Vagina (tissue), 2 donors: ENCODE measurements at places on chromosomes 6 and 20.

GRCh38 chr6:133301835-133302234 is 60.7 kb downstream of the EYA4 start:
- no peak for DNase-seq

DNA sequence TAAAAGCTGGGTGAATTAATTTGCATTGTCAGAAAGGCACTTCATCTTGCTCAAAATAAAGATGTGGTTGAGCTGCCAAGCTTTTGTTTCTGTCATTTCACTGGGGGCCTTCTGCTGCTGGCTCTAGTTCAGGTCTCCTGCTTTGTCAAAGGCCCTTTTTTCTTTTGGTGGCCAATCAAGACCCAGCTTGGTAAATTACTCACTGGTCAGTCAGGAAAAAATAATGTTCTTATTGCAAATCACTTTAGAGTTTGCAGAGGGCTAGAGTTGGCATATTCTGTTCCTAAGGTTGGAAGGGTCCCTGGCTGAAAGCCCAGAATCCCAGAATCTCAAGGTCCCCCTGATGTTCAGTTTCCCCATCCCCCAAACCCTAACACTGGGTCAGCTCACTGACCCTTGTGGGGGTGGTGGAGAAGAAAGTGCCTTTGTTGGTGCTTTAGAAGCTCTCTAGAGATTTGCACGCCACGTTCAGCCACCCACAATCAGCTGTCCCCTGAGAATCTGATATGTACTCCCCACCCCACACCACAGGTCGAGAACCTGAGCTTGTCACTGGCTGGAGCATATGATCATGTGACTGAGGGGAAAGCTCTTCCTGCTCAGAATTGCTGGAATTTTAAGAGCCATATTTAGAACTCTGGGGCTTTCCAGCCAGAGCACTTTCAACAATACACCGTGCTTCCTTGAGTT is 21.7 kb upstream of the BNIP5 start:
- no peak for DNase-seq

DNA sequence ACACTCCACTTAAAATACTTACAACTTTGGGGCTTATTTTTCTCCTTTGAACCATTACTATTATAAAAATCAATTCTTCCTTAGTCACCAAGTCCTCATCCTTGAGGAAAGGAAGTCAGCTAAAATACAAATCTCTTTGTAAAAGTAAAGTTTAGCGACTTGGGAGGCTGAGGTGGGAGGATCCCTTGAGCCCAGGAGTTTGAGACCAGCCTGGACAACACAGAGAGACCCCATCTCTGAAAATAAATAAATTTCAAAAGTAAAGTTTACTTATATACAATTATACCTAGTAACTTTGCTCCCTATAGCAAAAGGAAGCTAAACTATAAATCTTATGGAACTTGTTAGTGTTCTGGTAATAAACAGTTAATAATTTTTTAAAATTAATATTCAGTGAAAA is 40.4 kb downstream of the MYB start:
- no peak for DNase-seq

DNA sequence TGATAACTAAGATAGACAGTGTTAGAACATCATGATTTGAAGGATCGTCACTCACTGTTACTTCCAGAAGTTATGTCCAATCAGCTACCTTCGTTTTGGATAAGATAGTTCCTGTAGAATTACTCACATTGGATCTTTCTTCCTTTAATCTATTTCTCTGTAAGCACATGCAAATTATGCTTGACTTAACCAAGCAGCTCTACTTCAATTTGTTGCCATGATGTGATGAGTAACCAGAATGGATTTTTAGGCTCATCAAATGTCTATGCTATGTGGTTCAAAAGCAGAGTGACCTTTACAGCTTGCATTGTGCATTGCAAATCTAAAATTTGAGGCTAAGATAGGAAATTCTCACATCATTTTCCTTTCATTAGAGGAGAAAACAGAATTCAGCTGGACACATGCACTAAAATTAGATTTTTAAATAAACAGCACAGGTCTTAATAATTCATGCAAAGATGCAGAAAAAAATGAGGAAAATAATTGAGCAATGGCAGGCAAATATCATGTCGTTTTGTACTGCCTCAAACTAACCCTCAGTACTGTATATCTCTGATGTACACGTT is 76.7 kb upstream of the ZFP64 start:
- no peak for DNase-seq

- no peak for DNase-seq
These were observed 337.5 kb upstream of the CITED2 start for GRCh38 chr6:139711804-139712585.

DNA sequence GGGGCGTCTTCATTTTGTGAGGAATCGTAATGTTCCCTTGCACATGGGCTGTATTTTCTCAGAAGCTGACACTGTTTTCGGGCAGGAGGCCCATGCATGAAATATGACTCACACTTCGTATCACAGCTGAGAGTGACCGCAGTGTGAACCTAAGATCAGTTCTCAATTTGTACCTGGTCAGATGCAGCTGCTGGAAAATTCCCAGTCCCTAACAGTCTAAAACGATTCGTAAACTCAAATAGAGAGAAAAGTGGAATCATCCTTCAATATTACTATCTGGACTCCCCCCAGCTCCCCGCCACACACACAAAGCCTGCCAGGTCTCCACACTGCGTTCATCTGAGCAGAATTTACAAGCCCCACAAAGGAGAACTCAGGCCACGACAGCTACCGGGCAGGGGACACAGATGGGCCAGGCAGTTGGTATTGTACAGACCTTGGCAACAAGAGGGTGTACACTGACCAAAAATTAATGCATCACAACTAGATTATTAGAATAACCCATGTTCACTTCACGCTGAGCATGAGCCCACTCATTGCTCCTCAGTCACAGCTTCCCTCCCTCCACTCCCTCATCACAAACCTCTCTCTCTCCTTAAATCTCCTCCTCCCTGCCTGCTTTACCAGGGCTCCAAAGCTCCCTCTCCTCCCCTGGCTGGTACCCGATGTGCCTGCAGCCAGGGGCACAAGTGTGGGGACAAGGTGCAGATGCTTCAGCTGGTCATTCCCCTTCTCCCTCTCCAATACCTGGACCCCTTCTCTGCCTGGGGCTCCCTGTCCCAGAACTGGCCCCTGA is 488.4 kb downstream of the PREX1 start:
- DNase-seq: no peak

DNA sequence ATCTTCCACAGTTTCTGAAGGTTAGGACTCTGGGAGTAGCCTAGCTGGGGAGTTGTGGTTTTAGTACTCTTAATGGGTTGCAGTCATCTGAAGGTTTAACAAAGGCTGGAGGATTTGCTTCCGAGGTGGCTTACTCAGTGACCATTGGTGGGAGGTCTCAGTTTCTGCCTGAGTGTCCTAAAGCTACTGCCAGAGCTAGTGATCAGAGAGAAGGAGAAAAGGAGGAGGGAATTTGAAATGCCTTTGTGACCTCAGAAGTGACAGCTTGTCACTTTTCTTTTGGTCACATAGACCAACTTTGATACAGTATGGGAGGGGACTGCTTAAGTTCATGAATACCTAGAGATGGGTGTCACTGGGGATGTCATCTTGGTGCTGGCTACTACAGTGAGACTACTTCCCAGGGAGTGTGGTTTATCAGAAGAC is 41.3 kb downstream of the NCOA3 start:
- DNase-seq: no peak
